ENCODE measurements at places on chromosomes 3 and 15.

DNA sequence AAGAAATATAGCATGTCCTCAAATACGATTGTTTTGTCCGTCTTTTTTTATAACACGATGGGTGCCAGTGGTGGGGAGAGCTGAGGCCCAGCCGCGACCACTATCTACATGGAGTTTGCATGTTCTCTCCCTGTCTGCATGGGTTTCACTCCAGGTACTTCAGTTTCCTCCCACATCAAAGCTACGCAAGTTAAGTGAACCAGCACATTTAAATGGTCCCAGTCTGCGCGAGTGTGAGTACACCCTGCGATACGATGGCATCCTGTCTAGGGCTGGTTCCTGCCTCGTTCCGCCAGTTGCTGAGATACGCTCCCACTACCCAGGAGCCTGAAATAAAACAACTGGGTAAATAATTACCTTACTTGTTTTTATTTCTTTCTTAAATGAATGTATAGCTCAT is 40.6 kb downstream of the ATP13A3 start:
- no peak for DNase-seq

GRCh38 chr3:976006-976405 is 116.8 kb upstream of the CNTN6 start:
- no peak for DNase-seq

- DNase-seq, result no peak
Measured at GRCh38 chr3:65052101-65052500, 364.3 kb upstream of the ADAMTS9 start.

- DNase-seq, result no peak
Measured at GRCh38 chr3:24323272-24323671, 171.4 kb downstream of the THRB start.

DNA sequence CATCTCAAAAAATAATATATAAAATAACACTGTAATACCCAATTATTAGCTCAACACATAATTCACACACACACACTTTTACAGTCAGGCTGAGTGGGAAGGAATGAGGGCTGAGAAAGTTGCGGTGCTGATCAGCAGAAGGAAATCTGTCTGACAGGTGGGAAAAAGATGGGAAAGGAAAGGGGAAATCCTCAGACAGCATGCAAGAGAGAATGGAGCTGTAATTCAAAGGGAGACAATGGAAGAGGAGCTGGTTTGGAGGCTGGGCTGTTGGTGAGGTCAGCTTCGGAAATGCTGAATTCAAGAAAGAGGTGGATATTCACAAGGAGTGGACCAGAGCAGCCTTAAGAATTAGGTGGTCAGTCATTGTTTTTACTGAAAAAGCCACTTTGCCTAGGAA is 121.6 kb upstream of the LMOD3 start:
- DNase-seq, result no peak

- DNase-seq, result no peak
Measured at GRCh38 chr15:99657996-99658395, 75.2 kb downstream of the LYSMD4 start.

DNA sequence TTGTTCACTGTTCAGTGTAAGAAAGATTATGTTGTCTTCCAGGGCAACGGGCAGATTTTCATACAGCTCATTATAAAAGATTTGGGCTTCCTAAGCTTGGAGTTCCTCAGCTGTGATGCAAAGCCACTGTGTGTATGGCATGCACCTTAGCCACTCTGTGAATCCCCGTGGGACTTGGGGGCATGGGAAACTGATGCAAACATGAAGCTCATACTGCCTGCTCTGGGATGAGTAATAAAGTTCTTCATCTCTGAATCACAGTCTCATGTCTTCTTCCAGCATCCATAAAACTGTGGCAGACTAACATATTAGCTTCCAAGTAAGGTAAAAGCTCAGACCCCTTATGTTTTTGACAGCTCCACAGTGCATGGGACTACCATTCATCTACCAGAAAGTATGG is 154.3 kb upstream of the RORA start:
- no peak for DNase-seq

DNA sequence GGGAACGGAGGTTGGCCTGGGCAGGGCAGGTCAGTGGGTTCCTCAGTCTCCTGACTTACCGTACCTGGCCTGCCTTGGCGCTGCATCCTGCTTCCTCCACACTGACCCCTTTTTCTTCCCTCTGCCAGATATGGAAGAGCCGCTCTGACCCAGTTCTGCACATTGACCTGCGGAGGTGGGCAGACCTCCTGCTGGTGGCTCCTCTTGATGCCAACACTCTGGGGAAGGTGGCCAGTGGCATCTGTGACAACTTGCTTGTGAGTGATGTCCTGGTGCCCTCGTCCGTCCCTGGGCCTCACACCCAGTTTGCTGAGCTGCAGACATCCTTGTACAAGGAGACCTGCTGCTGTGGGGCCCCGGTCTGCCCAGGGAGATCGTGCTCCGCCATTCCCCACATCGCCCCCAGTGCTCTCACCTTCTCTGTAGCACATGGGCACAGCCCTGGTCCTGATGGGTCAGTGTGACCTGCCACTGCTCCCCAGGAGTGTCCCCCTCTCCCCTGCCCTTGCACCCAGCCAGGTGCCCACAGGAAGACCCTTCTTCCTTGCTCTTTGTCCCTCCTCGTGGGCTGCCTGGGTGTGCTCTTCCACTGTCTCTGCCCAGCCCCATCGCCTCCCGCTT is 21.0 kb downstream of the PPCDC start:
- DNase-seq, result no peak

GRCh38 chr3:125102470-125102869 is 46.7 kb upstream of the HEG1 start:
- no peak for DNase-seq

GRCh38 chr15:28984421-28985315 is 98.9 kb downstream of the APBA2 start:
- no peak for DNase-seq

GRCh38 chr15:59315914-59316451 is 56.7 kb downstream of the MYO1E start:
- no peak for DNase-seq

DNA sequence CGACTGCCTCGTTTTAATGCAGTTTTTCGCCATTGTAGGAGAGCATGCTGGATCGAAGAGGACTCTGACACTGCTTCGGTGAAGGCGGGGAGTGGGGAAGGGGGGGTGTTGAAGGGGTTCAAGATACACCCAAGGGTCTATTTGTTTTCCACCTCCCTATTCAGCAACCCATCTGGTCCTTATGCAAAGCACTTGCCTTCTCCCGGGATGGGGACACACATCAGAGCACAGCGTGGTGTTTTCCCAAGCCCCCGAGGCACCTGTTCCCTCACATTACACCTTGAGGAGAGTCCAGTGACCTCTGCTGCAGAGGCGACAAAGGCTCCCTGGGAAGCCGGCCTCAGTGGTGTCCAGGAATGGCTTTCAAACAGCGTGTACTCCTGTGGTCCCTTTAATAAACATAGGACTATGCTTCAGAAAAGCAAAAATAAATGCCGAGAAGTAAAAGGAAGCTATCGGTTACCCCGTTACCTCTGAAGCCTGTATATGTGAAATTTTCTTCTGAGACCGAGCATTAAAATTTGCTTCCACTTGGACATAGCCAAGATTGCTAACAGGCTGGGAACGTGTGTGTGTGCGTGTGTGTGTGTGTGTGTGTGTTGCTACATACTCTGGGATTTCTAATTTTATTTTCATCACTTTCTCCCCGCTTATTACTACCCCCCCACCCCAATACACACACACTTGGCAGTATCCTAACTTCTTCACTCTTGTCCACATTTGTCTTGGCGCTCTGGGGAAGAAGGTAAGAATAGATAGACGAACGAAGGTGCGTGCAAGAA is 53.2 kb downstream of the CCDC54 start:
- no peak for DNase-seq

GRCh38 chr3:115877615-115877899 is 254.2 kb downstream of the GAP43 start:
- DNase-seq, result no peak

GRCh38 chr15:68552773-68553172 is 26.0 kb upstream of the CORO2B start:
- DNase-seq, result no peak
